Urinary bladder (tissue), 4 donors: ENCODE measurements at places on chromosomes 2 and 18.

DNA sequence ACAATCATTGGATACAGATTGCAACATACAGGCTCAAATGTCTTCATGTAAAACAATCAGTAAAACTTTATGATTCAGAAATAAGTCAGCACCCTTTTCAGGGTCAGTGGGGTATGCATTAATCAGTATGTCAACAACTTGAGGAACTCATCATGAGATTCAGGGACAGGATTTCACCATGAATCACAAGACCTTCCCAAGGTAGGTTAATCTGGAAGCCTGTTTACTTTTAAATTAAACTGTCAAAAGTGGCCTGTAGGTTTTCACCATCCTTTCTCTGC lies 104.8 kb downstream of the SP100 start:
- no peak for DNase-seq

- no peak for DNase-seq
Observed at GRCh38 chr2:123040506-123040905, 984.6 kb upstream of the CNTNAP5 start.

GRCh38 chr2:205695460-205695991 lies 13.2 kb downstream of the NRP2 start:
- DNase-seq, result no peak

DNA sequence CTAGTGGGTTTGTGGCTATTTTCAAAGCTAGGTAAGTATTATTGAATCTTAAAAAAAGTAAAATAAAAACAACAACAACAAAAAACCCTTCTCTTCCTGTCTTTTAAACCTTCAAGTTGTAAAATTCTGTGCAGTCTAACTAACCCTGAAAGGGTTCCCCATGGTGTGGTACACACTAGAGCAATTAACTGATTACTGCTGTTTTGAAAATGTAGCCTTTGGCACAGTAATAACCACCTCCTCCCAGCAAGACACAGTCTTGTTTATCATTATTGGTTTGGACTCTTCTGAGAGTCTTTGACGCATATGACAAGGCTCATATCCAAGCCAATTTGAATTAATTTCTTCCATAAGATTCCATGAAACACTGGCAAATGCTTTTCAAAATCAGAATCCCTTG lies 2184.6 kb upstream of the PIK3C3 start:
- no peak for DNase-seq

DNA sequence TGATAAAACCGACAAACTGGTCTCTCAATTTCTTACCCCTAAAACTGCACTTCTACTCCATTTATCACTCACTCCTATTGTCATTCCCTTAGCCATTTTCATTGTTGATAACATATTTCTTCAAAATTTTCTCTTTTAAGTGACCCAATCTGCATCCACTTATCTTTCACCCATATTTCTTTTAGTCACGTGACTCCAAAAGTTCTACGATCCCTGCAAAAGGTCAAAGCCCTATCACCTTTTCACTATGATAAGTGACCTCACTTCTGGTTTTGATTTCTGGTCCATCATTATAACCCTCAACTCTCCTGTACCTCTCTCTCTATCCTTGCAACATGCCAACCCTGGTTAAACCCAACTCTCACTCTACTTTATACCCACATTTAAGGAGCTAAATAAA lies 49.1 kb downstream of the LRATD1 start:
- DNase-seq, result no peak

DNA sequence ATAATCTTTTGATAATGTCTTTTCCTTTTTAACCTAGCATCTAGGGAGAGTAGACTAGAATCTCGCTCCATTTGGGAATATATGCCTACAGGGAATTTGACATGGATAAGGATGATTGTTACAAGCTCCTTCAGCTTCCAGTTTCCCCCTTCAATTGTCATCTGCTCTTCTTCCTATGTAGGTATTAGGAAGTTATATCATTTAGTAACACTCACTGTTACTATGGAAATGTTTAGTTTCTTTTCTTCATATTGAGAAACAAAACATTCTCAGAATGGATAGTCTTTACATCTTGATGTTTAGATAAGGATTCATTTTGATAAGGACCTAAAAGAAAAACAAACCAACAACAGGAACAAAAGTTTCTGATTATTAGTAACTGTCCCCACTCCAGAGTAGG lies 127.6 kb downstream of the PHLPP1 start:
- no peak for DNase-seq

- no peak for DNase-seq
Observed at GRCh38 chr2:24824966-24825882, 32.0 kb downstream of the CENPO start.

DNA sequence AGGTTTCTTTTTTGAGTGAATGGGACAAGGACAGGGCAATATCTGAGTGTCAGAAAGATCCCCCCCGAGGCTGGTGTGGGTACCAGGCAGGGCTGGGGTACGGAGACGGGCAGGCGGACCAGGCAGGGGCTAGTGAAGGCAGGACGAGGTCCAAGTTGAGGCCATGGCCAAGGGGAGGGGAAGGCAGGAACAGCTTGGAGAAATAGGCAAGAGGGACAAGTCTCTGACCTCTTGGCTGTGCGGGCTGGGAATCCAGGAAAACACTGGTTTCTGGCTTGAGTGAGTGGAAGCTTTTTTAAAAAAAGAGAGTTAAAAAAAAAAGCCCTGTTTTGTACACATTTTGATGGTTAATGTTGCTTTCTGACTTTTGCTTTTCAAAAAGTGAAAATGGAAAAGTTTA lies 30.3 kb downstream of the ASAP2 start:
- no peak for DNase-seq
